Mesothelial cell of epicardium (in vitro differentiated cells): ENCODE measurements at places on chromosomes 6 and 20.

DNA sequence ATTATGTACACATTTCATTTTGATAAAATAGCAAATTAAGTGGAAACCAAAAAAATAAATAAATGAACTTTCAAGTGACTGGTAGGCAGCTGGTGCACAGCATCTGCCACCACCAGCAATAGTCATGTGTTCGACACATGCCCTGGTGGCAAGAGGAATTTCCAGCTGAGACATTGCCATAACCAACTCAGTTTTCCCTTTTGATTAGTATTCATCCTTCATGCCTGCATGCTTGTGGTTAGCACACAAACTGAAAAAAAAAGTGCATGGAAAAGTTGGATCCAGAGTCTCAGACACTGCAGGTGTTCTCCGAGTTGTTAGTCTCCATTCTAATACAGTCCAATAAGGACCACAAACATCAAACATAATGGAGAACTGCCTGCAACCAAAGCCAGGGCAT, 156.0 kb upstream of the SOX4 start:
- no peak for DNase-seq

DNA sequence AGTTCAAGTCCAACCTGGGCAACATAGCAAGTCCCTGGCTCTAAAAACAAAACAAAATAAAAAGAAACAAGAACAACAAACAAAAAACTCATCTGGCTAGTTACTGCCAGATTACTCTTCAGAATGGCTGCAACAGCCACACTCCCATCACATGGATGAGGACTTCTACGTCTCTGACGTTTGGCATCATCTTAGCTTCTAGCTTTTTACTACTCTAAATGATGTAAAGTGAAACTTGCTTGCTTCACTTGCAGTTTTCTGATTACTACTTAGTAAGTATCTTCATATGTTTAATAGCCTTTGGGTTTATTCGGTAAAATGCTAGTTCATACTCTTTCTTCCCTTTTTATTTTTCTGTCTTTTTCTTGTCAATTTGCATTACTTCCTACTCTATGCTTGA, 161.1 kb upstream of the CARMIL1 start:
- DNase-seq, result no peak

GRCh38 chr20:823574-823902, 10.0 kb upstream of the FAM110A start:
- no peak for DNase-seq

GRCh38 chr20:21874921-21875320, 169.5 kb downstream of the PAX1 start:
- no peak for DNase-seq

DNA sequence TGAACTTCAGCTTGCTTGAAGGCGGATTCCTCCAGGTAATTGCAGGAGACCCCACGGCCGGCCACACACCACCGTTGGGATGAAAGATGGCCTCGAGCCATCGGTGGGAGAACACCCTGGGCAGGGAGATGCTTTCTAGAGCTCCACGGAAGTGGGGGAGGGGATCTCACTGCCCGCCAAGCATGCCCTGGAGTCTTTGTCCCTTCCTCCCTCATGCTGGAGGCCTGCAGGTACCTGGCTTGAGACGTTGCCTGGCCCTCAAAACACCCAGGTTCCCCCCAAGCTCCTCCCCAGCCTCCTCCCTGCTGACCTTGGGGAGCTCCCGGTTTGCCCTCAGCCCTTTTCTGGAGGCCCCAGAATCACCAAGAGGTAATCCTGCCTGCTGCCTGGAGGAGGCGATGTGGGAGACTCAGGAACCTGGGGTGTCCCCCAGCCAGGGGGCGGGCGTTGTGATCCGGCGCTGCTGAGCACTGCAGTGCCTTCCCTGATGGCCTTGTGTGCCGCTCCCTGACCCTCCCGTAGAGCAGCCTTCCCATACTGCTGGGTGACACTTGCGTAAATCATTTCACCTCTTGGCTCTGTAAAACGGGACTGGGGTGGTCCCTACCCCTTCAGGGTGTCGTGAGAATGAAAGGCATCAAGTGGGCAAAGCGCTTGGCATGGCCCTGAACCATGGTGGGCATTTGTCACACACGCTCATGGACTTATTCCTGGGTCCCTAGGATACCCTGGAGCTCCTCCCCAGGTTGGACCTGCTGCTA, 91.4 kb downstream of the CEBPB start:
- no peak for DNase-seq
